ENCODE measurements at places on chromosomes 2 and 18.

- DNase-seq, result no peak
These were observed 10.8 kb upstream of the COX7A2L start for GRCh38 chr2:42371611-42372473.

- no peak for DNase-seq
These were observed 687.0 kb downstream of the BCL11A start for GRCh38 chr2:59866436-59866835.

DNA sequence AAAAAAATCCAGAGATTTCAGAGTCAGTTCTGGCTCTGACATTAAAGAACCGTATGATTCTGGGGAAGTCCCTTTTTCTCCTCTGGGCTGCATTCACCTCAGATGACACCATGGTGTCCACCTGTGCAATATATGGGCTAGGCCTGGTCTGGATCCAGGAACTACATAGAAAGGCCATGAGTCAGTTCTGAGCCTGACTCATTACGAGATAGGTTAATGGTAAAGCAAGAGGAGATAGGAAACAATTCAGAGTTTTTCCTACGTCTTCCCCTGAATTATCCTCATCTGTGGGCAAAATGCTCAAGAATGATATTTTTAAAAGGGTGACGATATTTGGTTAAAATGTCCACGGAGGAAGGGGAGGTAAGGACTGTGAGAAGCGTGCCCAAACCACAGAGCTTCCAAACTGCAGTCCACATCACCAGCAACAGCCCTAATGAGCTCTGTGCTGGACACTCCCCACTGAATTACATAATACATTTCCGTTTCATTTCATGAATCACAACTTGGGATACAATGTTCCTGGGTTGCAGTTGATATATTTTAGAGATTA is 180.1 kb upstream of the OSR1 start:
- DNase-seq, result no peak

DNA sequence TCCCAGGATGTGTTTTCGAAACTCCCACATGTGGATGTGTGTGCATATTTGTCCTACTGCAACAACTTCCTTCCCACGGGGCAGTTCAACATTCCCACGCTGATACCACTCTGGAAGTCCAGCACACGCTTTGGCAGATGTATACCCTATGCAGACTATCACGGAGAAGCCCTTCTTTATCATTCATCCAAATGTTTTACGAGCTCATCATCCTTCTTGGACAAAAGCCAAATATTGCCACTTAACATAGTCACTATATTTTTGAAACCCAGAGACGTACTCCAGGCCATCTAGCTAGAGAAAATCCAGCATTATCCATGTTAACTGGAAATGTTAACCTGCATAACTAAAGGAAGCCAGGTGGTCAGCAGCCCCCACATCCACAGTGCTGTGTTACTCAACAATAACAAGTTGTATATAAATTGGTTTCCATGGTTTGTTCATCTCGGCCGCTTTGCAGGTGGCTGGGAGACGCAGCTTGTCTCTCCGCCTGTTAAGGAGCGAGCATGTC is 131.5 kb downstream of the ZNF532 start:
- no peak for DNase-seq

DNA sequence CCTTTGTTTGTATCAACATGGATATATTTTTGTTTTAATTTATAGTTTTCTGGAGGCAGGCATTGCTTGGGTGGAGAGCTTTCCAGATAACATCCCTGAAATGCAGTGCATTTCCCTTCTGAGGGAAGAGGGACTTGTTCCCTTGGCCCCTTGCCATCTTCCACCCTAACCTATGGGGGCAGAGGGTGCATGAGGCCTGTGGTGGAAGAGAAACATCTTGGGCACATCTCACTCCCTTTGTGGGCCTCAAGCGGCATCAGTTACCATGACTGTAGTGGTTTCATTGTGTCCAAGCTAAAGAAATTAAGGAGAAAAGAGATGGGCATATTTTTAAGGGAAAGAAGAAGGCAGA is 5.3 kb upstream of the RPL37A start:
- DNase-seq, result no peak

- DNase-seq, result no peak
These were observed 30.8 kb upstream of the ODC1 start for GRCh38 chr2:10478916-10479315.

DNA sequence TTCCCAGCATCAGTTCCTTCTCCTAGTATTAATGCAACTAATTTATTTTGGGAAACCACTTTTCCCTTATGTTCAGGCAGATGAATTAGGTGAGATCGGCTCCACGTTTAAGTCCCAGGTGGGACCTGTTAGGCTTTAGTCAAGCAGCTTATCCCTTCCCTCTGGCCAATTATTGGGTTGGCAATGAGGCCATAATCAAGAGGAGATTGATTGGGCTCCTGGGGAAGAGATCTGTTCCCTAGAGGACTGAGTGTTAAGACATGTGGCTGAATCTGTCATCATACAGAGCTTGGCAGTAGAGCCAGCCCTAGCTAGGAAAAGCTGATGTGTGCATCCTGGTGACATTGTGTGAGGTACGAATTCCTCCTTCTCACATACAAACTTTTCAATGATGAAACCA is 104.4 kb downstream of the PTH2R start:
- no peak for DNase-seq

DNA sequence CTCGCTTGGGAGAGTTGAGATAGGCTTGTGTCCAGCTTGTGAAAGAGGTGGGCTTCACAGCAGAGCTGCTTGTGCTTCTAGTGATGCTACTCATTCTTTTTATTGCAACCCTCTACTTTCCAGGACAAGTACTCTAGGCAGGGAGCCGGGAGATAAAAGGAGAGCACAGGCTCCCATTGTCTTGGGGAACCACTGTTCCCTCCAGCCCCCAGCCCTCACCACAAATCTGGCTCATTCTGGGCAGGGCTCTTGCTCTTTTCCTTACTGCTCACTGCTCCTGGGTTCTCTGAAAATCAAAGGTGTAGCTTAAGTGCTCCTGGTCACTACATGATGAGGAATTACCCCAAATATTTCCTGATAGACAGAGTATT is 81.4 kb downstream of the CABYR start:
- DNase-seq, result no peak

DNA sequence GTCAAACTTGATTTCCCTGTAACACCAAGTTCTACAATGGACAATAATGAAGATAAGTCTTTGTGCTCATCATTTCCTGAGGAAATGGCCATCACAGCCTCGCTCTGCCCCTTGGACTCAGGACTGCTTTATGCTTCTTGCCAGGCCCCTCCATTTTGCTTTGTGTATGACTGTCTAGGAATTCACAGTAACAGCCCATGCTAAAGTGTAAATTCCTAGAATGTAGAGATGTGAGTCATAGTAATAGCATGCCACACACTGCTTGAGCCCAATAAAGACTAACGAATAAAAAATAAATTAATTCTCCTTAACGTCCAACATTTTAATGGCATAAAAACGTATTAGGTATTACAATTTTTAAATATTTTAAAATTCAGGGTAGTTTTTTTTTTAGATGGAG is 226.5 kb downstream of the PID1 start:
- DNase-seq, result no peak

GRCh38 chr2:197514754-197515153 is 1.1 kb upstream of the MOB4 start:
- no peak for DNase-seq

- DNase-seq, result no peak
These were observed 80.1 kb downstream of the PLA2R1 start for GRCh38 chr2:159982270-159982669.

GRCh38 chr2:143891879-143892308 is 628.0 kb downstream of the ZEB2 start:
- DNase-seq, result no peak

GRCh38 chr2:18153741-18154140 is 275.3 kb downstream of the KCNS3 start:
- DNase-seq, result no peak

DNA sequence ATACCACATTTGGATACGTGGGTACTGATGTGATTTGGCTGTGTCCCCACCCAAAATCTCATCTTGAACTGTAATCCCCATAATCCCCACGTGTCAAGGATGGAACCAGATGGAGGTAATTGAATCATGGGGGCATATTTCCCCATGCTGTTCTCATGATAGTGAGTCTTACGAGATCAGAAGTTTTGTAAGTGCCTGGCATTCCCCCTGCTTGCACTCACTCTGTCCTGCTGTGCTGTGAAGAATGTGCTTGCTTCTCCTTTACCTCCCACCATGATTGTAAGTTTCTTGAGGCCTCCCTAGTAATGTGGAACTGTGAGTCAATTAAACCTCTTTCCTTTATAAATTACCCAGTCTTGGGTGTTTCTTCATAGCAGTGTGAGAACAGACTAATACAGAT is 70.3 kb downstream of the CHST9 start:
- DNase-seq, result no peak

DNA sequence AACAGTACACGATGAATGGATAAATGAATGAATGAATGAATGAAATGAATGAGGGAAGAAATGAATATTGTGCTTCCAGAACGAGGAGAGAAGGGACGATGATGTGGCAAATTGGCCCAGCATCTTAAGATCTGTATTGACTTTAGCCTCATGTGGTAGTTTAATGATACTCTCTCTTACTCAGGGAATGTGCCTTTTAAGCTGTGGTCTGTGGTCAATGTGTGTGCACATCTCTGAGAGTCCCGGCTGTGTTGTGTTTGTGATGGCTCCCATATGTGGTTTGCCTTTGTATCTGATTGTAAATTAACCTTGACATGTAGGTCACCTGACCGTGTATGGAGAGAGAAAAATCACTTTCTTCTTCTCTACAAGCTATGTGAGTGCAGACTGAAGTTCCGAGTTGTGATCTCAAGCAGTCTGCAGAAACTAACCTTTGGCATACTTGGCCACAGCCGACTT is 91.2 kb downstream of the NEDD4L start:
- DNase-seq, result peak; percentile 15

GRCh38 chr2:145755019-145755837 is 1235.3 kb upstream of the ZEB2 start:
- no peak for DNase-seq

DNA sequence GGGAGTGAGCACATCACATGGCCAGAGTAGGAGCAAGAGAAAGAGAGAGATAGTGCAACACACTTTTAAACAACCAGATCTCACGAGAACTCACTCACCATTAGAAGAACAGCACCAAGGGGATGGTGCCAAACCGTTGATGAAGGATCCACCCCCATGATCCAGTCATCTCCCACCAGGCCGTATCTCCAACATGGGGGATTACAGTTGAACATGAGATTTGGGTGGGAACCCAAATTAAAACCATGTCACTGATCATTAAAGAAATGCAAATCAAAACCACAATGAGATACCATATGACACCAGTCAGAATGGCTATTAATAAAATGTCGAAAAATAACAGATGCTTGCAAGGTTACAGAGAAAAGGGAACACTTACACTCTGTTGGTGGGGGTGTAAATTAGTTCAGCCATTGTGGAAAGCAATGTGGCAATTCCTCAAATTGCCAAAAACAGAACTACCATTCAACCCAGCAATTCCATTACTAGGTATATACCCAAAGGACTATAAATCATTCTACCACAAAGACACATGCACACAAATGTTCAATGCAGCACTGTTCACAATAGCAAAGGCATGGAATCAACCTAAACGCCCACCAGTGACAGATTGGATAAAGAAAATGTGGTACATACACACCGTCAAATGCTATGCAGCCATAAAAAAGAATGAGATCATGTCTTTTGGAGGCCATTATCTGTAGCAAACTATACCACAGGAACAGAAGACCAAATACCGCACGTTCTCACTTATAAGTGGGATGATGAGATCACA is 137.1 kb downstream of the COL6A3 start:
- DNase-seq, result no peak

DNA sequence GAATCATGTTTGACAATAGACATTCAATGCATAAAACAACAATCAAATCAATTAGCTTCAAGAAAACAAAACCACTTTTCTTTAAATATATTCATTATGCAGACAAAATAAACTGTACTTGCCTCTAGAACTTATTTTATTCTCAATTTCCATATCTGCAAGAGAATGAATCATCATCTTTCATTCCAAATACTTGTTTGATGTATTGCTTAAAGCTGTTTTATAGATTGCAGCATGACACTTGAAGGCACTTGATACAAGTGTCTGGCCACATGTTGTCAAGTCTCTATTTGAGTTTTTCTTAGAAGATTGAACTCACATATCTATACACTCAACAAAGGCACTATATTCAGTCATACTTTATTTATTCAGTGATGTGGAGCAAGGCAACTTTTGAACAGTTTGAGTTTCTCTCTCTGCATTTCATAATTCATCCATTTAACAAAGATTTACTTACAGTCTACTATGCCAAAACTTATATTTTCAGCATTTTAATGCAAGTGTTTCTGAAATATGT is 38.7 kb upstream of the DDX18 start:
- no peak for DNase-seq

DNA sequence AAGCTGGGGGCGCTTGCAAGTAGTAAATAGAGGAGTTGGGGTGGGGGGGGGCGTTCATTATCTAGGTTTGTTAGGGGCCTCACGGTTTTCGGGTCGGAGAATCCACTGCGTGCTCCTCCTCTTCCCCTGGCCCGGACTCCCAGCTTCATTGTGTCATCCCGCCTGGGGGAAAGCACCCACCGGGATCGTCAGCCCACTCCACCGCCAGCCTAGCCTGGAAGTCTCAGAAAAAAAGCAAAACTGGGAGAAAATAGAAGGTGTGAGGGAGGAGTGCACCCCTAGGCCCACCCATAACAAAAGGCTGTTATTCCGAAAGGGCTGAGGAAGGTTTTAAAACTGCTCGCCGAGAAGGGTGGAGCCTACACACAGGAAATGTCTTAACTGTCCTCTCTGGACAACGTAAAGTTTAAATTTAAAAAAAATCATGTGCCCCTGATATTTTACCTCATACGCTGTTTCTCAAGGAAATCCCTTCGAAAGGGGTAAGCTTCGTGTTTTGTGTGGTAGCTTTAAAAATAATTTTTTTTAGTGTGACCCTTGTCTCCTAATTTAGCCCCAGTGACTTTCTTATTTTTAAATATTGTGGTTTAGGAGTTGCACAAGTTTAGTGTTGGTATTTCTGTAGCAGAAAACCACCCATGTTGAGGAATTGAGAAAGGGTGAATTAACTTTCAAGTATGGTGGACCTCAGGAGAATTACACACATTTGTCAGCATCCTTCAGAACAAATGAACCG is 104.2 kb downstream of the SPTBN1 start:
- DNase-seq, result peak; percentile 63

DNA sequence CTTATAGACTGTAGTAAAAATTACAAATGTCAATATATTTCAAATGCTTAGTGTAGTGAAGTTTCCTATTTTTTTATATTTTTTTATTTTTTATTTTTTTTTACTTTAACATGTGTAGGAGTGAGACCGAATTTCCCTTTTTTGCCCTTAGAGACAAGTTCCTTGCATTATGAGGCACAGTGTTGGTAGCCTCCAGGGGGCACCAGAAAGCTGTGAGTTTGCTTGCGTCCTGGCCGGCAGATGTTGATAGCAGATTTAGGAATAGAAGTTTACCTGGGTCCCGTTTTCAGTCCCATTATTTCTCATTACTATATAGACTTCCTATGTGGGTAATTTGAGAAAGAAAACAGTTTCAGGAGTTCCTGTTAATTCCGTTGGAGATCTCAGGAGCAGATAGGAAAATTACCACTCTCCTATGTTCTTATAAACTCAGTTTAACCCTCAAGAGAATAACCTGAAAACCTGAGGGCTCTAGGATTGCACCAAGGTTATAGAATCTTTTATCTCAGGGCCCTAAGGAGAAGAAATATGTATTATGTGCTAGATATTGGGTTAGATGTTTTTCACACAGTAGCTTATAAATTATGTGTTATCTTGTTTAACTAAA is 157.5 kb upstream of the SESTD1 start:
- peak; percentile 33 for DNase-seq

Measured in activated CD4-positive, alpha-beta T cell treated with anti-CD3 and anti-CD28 coated beads, Interleukin-2, Interleukin-4, amounts not matched to agents 100 ng/mL and 50 ng/mL, durations not matched to agents 16 hours and 8 hours (primary cell).